ENCODE measurements at places on chromosomes 3 and 15. TPM values are rescaled to one million over a fixed set of nuclear protein-coding genes. Genes with fewer than 3 reads are reported as not detected.

The SNTN gene
- not detected for total RNA-seq

The ZNF639 gene
- total RNA-seq, result 64.3 TPM

The CLRN1 gene
- not detected for total RNA-seq

The MED12L gene
- total RNA-seq, result 0.14 TPM

The KCTD6 gene
- 16.7 TPM for total RNA-seq
